ENCODE measurements at places on chromosomes 7 and 10.

GRCh38 chr10:5604961-5605360 is 61.4 kb downstream of the ASB13 start:
- no peak for DNase-seq

DNA sequence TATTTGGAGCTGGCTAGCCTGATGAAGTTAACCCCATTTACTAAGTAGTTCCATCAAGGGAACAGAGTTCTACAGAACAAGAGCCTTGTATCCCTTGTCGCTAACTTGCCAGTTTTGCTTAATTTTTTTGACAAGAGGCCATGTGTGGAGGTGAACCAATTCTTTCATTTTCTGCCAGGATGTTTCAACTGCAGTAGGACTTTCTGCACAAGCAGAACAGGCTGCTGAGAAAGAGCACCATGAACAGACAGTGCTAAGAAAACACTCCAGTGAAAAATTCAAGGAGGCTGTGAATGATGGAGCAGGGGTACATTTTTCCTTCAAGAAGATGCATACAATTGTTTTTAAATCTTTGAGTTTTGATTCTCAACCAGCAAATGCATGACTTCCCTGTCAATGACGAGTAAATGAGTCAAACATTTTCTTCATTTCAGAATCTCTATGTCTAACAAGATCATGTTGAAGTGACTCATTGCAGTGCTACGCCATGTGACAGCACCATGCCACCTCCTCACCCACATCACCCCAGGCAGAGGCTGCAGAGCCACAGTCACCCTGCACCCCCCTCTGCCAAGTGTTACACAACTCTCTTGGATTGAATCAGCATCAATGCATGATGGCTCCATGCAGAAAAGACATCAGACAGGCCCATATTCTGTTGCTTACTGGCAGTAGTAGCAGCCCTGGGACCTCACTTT is 193.1 kb downstream of the COBL start:
- peak; percentile 38 for DNase-seq

GRCh38 chr7:47792521-47793121 is 155.6 kb downstream of the PKD1L1 start:
- no peak for DNase-seq

- DNase-seq, result no peak
These were observed 60.1 kb downstream of the DENND11 start for GRCh38 chr7:141641876-141642275.

GRCh38 chr7:77838929-77839491 is 40.4 kb downstream of the PHTF2 start:
- DNase-seq, result no peak

GRCh38 chr7:101856473-101857357 is 39.3 kb downstream of the CUX1 start:
- peak; percentile 21 for DNase-seq

All from anterior cingulate cortex (tissue), 58 donors.